ENCODE measurements at places on chromosomes 16 and 17. TPM values are rescaled to one million over a fixed set of nuclear protein-coding genes. Genes with fewer than 3 reads are reported as not detected.

- no peak for DNase-seq
Measured at GRCh38 chr17:50018909-50019308, 23.9 kb upstream of the DLX3 start.

DNA sequence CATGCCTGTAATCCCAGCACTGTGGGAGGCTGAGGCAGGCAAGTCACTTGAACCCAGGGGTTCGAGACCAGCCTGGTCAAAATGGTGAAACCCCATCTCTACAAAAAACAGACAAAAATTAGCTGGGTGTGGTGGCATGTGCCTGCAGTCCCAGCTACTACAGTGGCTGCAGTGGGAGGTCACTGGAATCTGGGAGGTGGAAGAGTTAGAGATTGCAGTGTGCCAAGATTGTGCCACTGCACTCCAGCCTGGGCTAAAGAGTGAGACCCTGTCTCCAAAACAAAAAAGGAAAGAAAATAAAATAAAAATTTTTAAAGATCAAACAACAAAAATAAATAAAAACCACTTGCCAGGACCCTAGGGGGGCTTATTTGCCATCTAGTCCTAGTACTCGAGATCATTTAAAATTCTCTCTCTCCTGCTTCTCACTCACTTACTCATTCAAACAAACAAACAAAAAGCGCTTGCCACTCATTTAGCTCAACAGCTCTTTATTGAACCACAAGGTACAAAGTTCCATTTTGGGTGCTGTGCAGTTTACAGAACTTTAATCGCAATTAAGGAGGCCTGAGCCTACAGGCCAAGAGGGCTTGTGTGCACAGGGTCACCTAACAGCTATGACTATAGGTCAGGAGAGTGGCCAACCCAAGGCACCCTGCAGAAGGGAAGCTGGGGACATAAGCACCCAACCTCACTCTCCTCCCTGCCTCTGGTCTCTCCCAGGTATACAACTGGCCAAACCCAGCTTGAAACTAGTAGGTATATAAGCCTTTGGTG is 4.4 kb downstream of the CHD9NB start:
- no peak for DNase-seq

- no peak for DNase-seq
Measured at GRCh38 chr17:37283414-37283961, 92.3 kb upstream of the C17orf78 start.

SGCA gene
- polyA plus RNA-seq, result not detected

DNA sequence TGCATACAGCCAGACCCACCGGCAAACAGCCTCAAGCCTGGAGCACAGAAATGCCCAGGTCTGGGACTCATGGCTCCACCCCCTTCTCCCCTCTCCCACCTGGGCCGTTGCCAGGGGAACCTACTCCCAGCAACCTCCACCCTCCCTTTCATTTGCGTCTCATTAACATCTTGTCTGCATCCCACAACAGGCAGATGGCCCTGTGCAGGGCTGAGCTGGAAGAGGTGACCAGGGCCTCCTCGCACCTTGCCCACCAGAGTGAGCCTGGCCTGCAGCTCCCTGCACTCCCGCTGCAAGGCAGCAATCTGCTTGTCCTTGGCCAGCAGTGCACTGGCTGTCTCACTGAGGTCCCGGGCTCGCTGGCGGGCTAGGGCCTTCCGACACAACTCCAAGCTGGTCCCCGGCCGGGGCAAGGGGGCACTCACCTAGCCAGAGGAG is 3.3 kb downstream of the TSPOAP1 start:
- peak; percentile 22 for DNase-seq

- DNase-seq, result no peak
Measured at GRCh38 chr17:72692676-72693075, 399.8 kb downstream of the SLC39A11 start.

DNA sequence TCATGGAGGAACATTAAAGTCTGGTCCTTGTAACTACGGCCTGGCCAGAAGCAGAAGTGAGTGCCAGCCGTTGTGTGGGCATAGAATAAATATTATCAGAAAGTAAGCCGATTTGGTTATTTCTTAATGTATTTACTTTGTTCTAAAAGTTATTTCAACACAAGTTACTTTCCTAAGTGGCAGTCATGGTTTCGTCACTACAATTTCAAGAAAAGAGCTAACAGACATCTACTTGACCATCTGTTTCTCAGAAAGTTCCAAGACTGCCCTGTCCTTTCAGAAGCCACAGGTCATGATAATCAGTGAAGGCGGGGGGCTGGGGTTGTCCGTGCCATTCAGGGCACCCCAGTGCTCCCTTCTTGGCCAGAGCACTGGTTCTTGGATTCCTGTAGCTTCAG is 14.9 kb upstream of the FASN start:
- no peak for DNase-seq

DNA sequence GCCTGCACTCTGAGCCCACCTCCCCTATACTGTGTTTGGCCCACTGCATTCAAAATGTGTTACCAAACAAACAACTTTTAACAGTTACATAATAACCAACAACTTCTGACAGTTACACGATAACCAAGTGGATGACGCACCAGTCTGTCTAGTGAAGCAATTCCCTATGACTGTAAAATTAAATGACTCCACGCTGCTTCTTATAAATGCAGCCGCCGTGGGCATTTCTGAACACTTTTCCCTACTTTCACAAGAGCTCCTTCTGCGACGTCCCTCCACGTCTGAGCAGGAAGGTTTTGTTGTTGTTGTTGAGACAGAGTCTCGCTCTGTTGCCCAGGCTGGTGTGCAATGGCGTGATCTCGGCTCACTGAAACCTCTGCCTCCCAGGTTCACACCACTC is 27.6 kb downstream of the ZNF276 start:
- DNase-seq, result no peak

IRF8 gene
- 4.0 TPM for polyA plus RNA-seq

GPRC5B gene
- 1.7 TPM for polyA plus RNA-seq

KRTAP4-6 gene
- not detected for polyA plus RNA-seq

- no peak for DNase-seq
Measured at GRCh38 chr17:56136301-56136700, 17.0 kb upstream of the ANKFN1 start.

DNA sequence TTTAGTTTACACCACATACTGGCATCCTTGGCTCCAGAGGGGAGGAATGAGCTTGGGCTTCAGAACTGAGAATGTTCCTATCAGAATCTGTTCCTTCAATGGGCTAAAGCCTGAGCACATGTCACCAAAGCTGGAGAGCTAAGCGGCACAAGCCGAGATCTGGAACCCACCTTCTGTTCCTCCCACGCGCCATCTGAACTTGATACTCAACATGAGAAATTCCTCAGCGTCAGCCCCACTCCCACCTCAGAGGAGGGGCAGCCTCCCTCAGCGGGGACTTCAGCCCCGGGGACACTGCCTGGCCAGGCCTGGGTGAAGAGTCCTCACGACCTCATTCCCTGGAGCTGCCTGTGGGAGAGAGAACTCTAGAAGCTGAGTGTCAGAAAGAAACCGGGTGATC is 22.8 kb upstream of the SLC47A1 start:
- DNase-seq, result no peak

DNA sequence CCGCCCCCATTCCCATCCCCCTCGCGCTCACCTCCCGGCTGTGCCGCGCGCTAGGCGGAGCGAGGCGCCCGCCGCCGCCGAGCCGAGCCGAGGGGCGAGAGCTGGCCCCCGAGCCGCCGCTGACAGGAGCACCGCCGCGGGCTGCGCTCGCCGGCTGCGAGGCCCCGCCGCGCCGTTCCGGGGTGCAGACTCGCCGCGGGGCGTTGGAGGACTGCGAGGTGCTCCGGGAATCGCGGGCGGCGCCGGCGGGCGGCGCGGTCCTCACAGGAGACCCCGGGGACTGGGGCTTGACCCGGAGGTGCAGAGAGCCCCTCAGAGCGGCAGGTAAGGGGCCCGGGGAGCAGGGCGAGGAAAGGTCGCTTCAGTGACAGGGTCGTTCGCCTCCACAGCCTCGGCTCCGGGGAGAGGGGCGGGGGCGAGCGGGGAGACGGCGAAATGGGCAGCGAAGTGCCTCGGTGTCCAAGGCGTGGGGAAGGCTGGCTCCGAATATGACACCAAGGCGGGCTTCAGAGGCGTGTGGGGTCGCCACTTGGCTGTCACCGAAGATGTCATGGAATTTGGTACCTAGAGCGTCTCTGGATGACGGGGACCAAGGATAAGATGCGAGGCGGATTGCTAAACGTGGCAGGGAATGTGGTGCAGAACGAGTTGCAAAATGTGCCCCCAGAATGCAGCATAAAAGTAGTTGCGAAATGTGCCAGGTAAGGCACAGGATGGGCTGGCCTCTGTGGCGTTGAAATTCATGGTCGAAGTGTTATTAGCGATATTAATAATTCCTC is 580 bp downstream of the TANC2 start:
- peak; percentile 71 for DNase-seq
